ENCODE measurements at places on chromosomes 5 and 9.

GRCh38 chr5:757931-758697 is 26.4 kb downstream of the ZDHHC11B start:
- no peak for DNase-seq

- DNase-seq, result no peak
These were observed 55.5 kb upstream of the FUBP3 start for GRCh38 chr9:130523921-130524320.

DNA sequence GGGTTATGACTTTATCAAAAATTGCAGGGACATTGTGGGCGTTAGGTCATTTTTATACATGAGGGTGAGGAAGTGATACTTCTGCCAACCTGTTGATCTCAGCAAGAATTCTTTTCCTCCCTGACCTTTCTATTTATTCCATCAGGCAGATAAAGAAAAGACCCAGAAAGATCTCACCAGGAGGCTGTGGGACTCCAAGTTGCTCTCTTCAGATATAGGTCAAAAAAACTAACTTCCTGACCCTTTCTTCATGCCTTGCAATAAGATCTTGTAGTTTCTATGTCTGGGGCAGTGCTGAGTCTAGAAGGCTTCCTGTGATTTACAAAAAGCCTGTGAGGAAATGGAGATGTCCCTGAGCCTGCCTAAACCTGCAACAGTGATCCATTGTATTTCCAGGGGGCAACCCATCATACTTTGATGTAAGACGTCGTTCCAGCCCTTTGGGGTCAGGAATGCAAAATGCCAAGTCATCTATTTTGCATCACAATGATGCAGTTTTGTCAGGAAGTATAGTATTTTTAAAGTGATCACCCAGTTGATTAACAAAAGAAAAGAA is 22.0 kb upstream of the PIK3R1 start:
- DNase-seq, result no peak

DNA sequence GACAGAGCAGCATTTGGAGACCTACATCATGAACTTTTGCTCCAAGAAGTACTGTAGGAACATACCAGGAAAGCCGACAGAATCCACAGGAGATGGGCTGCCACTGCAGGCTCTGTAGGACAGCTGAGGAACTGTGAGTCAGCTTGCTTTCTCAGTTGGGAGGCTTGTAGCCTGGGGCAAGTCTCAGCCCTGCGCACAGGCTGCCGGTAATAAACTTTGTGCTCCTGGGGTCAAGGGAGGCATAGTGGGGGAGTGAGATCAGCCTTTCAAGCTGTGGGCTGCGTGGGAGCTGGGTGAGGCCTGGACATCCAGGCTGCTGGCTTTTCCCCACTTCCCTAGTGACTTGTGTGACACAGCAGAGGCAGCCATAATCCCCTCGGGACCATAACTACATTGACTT is 718.0 kb upstream of the CDH10 start:
- no peak for DNase-seq

GRCh38 chr5:40033009-40033408 is 608.2 kb upstream of the DAB2 start:
- no peak for DNase-seq

DNA sequence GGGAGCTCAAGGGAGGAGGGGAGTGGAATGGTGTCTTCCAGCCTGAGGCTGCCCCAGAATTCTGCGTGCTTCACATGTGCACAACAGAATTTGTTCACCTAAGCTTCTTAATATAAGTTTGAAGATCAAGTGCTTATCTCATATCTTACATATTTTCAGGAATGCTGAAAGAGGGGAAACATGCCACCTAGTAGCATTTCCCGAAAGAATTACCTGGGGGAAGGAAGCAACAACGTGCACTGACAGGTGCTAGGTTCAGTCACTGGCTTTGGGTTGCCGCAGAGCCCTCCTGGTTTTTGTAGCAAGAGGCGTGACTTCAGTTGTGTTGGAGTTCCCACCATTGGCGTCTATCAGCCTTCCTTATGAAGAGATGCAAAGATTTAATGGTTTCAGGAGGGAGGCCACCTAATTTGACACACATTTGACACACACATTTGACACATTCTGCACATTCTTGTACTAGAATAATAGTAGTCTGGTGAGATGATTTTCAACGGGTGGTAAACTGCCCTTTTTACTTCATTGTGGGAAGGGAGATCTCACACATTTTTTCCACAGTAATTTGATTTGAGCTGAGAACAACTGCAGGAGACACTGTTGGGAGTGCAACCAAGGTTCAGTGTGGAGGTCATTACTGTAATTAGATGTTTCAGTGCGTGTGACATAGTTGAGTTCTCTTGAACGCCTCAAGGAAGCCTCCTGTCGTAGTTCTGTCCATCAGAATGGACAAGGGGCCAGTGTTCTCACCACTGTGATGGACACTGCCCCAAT is 481.3 kb downstream of the CCDC171 start:
- DNase-seq, result no peak

DNA sequence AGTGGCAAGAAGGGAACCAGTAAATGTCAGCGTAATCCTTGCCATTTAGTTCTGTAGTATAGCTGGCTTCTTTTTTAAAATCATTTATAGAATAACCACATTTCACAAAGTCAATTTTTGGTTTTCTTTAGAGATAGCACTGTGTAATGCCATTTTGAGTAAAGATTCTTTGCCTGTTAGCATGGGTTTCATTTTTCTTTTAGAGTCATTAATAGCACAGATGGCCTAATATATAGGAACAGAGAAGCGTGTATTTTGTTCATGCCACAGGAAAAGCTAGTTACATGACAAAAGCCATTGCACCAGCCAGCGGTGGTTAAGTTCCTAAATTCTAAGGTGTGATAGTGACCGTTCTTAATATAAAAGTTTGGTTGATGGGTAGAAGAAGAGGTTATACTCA is 1363.9 kb downstream of the MAT2B start:
- DNase-seq, result no peak

DNA sequence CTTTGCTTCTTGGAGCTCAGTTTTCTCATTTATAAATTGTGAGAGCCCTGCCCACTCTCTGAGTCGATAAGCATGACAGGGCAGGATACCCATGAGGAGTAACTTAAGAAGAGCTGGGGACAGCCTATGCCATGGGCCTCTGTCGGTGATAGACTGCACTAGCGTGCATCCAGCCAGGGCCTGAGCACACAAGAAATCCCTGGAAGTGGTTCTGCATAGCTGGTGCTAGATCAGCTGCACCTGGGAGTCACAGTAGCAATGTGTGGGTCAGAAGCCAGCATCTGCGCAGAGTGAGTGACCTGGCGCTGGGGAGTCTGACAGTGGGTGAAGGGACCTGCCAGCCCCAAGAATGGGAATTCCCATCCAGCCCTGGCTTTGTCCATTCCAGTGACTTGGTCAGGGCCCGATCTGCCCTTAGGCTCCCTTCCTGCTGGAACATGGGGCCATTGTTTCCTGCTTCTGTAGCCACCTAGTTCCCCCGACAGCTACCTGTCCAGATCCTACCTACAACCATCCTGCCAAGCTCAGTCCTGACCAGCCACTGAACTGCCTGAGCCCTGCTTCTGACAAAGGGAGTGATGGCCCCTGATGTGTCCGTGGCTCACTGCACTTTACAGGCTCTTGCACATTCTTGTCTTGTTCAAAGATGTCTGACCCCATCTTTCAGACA is 35.9 kb upstream of the NANS start:
- DNase-seq, result no peak

GRCh38 chr5:52448111-52448510 is 339.6 kb upstream of the ITGA1 start:
- no peak for DNase-seq

GRCh38 chr5:164998590-164998989 is 1493.2 kb downstream of the MAT2B start:
- DNase-seq, result no peak

GRCh38 chr9:37994639-37995347 is 74.2 kb downstream of the SHB start:
- DNase-seq, result no peak

DNA sequence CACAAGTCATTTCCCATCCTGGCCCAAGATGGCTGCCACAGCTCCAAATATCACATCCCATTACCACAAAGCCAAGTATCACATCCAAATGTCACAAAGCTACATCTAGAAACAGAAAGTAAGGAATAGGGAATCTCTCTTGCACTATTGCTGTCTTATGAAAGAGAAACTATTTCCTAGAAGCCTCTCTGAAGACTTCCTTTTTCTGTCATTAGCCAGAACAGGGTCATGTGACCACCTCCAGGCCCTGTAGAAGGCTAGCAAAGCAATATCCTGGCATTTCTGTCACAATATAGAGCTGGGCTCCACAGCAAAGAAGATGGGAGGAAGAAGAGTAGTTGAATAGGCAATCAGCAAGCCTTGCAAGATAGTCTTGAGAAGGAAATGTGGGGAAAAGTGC is 99.2 kb downstream of the SH3TC2 start:
- no peak for DNase-seq

DNA sequence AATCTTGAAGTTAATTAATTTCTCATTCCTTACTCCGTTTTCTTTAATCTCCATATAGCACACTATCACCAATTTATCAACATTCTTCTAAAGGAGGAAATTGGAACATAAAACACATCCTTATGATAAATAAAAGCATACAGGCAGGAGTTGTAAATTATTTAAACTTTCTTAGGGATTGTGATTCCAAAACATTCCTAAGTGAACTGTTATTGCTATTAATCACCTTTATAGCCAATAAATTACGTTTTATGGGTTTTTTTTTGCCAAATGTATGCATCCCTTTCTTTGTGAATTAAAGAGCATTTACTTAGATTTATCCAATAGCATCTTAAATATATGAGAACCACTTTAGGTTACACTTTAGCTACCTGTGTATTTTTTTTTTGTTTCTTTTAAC is 55.3 kb downstream of the FBXO4 start:
- no peak for DNase-seq

GRCh38 chr5:180340856-180341255 is 12.3 kb downstream of the GFPT2 start:
- DNase-seq, result no peak

DNA sequence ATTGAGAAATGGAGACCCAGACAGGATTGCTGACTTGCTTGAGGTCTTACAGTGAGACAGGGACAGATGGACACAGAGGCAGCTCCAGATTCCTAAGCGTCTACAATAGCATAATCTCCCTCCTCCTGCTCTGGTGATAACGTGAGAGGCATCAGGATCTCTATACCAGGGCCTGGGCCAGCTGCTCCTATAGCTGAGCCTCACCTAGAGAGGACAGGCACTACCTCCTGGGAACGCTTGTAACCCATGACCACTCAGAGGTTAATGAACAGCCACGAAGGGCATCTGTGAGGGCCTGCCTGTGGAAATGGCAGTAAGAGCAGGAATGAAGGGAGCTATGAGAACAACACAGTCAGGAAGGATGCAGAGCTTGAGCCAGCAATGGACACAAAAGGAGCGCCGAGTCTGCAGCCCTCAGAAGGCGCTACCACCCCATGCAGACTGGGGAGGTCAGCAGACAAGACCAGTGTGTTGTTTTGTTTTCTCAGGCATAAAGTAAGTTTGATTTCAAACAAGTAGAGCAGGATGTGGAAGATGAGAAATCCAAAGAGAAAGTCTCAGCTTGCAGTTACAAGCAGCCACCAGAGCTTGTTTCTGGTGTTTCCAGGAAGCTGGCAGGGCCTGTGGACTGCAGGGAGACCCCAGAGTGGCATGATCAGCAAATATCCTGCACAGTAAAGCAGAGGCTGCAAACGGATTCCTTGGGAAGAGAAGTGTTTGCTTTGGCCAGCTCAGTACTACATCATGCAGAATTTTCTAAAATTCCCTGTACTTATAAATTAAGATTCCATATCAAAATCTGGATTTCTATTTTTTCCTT is 17.4 kb downstream of the ANKS6 start:
- DNase-seq, result no peak

GRCh38 chr9:94443032-94443722 is 111.7 kb upstream of the PCAT7 start:
- no peak for DNase-seq

GRCh38 chr5:55225346-55225745 is 1.8 kb downstream of the MCIDAS start:
- no peak for DNase-seq

DNA sequence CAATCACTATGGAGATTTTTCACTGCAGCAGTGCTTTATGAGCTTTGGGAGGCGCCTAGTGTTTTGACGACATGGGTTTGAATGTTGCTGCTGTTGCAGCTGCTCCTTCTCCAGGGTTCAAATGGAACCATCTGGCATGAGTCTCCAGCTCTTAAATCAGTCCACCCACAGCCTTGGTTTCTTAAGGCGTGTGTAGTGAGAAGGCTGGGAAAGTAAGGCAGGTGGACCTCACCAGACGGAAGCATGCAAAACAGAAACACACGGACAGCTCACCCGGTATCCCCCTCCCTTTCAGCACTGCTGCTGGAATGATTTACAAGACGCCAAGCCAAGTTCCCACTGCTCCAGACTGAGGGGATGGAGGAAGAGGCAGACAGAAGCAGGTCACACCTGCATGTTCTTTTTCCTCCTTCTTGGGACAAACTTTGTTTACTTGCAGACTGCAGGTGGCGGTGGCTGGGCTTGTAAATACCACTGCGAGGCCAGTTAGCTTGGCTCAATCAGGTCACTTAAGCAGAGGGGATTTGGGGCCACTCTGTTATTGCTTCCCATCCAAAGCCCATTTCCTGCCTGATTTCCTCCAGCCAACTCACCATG is 47.4 kb downstream of the ADAM19 start:
- DNase-seq, result no peak

DNA sequence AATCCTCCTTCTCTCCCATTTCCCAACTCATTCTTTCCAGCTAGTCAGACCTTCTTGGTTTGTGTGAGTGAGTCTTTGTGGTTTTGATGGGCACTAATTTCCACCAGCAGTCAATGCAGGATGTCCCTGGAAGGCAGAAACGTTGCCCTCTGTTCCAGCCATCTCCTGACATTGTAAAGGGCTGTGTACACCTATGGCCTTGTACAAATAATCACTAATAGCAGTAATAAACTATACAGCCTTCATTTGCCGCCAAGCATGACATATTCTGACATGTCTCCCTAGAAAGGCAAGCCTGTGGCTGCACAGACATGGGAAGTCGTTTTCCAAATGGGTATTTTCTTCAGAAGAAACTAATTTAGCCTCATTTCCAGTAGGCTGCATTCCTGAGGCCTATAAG is 18.4 kb upstream of the DENND1A start:
- DNase-seq, result no peak

GRCh38 chr9:94792511-94792910 is 66.0 kb downstream of the AOPEP start:
- no peak for DNase-seq

- no peak for DNase-seq
These were observed 2.8 kb upstream of the OR2V1 start for GRCh38 chr5:181133610-181134231.

DNA sequence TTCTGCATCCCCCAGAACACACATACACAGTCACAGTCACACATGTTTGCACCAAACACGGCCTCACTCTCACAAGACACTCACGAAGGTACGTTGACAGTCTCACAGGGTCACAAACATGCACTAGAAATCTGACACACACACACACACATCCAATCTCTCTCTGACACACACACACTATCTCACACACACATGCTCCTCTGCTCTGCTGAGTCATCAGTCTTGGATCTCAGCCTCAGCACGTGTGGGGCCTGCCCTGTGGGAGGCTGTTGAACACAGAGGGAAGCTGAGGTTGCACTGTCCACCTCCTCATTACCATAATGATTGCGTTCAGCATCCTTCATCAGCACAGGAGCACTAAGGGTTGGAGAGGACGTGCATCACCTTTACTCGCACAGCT is 188.8 kb downstream of the MTRR start:
- DNase-seq, result no peak

GRCh38 chr9:37378613-37379004 is 43.9 kb upstream of the GRHPR start:
- no peak for DNase-seq

GRCh38 chr9:20606652-20607051 is 15.6 kb downstream of the MLLT3 start:
- DNase-seq, result no peak

Data from stimulated activated CD8-positive, alpha-beta memory T cell treated with anti-CD3 and anti-CD28 coated beads, Interleukin-4, amount 100 ng/mL, for 4 hours (primary cell).